ENCODE measurements at places on chromosomes 12 and 14. TPM values are rescaled to one million over a fixed set of nuclear protein-coding genes. Genes with fewer than 3 reads are reported as not detected.

GRCh38 chr12:3363608-3364007, 127.4 kb upstream of the PRMT8 start:
- DNase-seq: no peak
- peaks cover 22% of the 10 kb centered on the region for H3K27me3 ChIP-seq
- H3K36me3 ChIP-seq: no peaks in the 10 kb centered on the region
- H3K27ac ChIP-seq: no peak overlapping the region
- peaks cover 3% of the 10 kb centered on the region for H3K4me1 ChIP-seq

FZD10 gene
- total RNA-seq: not detected

GRCh38 chr12:66963901-66964300, 285.0 kb upstream of the GRIP1 start:
- no peaks in the 10 kb centered on the region for H3K36me3 ChIP-seq
- peaks cover 23% of the 10 kb centered on the region for H3K4me1 ChIP-seq
- H3K4me3 ChIP-seq: no peak overlapping the region
- no peak for DNase-seq
- no peak overlapping the region for H3K27ac ChIP-seq
- peaks cover 17% of the 10 kb centered on the region for H3K27me3 ChIP-seq

- no peak overlapping the region for H3K4me3 ChIP-seq
- H3K36me3 ChIP-seq: no peaks in the 10 kb centered on the region
- no peaks in the 10 kb centered on the region for H3K27me3 ChIP-seq
- no peaks in the 10 kb centered on the region for H3K4me1 ChIP-seq
- no peak overlapping the region for H3K27ac ChIP-seq
Measured at GRCh38 chr14:36805131-36805559, 143.5 kb downstream of the PAX9 start.

DNA sequence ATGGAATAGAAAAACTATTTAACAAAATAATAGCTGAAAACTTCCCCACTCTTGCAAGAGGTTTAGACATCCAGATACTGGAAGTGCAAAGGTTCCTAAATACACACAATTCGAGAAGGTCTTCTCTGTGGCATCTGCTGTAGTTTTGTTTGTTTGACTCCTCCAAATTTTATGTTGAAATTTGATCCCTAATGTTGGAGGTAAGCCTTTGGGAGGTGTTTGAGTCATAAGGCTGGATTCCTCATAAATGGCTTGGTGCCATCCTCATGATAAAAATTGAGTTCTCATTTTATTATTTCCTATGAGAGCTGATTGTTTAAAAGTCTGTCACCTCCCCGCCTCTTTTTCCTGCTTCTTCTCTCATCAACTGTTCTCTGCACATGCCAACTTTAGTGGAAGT, 182.7 kb downstream of the MYRFL start:
- peaks cover 1% of the 10 kb centered on the region for H3K27me3 ChIP-seq
- DNase-seq: no peak
- peaks cover 2% of the 10 kb centered on the region for H3K36me3 ChIP-seq
- H3K27ac ChIP-seq: no peak overlapping the region

GRCh38 chr12:70719071-70719470, 81.8 kb upstream of the PTPRB start:
- H3K4me3 ChIP-seq: no peak overlapping the region
- no peak overlapping the region for H3K27ac ChIP-seq
- H3K27me3 ChIP-seq: peaks cover 8% of the 10 kb centered on the region
- peaks cover 16% of the 10 kb centered on the region for H3K4me1 ChIP-seq
- DNase-seq: no peak
- no peaks in the 10 kb centered on the region for H3K36me3 ChIP-seq

Data from activated CD4-positive, alpha-beta T cell treated with anti-CD3 and anti-CD28 coated beads, Interleukin-2, amount 10 ng/mL, durations not matched to agents 7 days and 5 days (primary cell).